ENCODE measurements at places on chromosomes 13 and 19.

DNA sequence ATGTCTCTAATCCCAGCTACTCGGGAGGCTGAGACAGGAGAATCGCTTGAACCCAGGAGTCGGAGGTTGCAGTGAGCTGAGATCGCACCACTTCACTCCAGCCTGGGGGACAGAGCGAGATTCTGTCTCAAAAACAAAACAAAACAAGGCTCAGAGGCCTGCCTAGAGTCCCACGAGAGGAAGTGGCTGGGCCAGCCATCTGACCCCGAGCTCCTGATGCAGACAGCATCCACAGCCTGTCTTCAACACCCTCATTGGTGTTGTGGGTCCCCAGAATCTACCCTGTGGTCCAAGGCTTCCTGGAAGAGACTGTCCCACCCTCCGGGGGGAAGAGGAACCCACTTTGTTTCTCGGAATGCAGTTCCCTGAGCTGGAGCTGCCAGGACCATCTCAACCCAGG is 24.7 kb downstream of the RFX1 start:
- no peak for DNase-seq

GRCh38 chr19:46678110-46678732 is 17.2 kb upstream of the DACT3 start:
- peak; percentile 95 for DNase-seq

DNA sequence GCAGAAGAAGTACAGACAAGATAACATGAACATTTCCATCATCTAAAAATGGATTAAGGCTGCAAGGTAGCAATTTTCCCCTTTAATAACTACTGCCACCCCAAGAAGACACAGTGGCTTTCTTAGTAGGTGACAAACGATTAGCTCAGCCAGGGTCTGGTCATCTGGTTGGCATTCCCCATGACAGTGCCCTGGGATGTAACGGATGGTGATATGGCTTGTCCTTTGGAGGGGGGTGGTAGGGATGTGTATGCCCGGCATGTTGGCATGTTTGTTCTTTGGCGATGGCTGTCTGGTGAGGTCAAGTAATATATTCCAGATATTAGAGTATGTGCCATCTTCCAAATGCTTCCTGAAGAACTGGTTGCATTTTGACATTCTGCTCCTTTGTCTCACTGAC is 135.6 kb upstream of the ZNF536 start:
- no peak for DNase-seq

DNA sequence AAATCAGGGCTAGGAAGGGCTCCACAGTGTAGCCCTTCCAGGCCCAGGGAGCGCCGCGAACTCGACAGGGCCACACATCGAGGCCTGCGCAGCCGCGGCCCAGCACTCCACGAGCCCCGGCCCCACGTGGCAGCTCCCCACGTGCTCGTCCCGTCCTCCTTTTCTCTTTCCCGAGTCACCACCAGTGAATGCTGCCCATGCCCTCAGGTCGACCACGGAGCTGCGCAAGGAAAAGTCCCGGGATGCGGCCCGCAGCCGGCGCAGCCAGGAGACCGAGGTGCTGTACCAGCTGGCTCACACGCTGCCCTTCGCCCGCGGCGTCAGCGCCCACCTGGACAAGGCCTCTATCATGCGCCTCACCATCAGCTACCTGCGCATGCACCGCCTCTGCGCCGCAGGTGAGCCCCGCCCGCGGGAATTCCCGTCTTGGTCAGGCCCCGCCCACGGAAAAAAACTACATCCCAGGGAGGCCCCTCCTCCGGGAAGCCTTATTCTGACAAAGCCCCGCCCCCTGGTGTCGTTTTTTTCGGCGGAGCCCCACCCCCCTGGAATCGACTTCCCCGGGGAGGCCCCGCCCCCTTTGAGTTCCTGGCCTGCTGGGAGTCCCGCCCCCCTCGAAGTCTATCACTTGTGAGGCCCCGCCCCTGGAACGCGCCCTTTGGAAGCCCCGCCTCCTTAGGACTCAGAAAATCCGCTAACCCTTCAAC is 7.0 kb downstream of the HIF3A start:
- peak; percentile 100 for DNase-seq

GRCh38 chr13:23688336-23688735 is 118.1 kb downstream of the TNFRSF19 start:
- DNase-seq = no peak

DNA sequence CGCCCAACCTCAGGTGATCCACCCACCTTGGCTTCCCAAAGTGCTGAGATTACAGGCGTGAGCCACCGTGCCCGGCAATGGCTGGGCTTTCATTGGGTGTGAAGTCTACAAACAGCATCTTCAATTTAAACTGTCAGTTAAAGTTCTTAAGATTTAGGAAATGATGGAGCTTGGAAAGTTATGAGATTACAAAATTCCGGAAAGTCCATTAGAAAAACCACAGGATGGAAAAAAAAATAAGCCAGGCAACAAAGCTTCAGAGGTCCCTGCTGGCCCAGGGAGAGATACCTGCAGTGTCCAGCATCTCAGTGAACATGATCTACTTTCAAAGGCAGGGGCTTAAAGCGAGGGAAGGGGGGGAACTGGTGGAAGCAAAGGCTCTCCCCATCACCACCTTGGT is 4.6 kb upstream of the ZNF587B start:
- no peak for DNase-seq

- DNase-seq = peak; percentile 90
Observed at GRCh38 chr19:48568345-48568886, 16.4 kb downstream of the SULT2B1 start.

Measured in endodermal cell (in vitro differentiated cells).